Cerebellum (tissue), 4 donors: ENCODE measurements at places on chromosomes 1 and 21.
A peak's percentile ranks its signal among the peaks of the same experiment; 100 is the strongest.

DNA sequence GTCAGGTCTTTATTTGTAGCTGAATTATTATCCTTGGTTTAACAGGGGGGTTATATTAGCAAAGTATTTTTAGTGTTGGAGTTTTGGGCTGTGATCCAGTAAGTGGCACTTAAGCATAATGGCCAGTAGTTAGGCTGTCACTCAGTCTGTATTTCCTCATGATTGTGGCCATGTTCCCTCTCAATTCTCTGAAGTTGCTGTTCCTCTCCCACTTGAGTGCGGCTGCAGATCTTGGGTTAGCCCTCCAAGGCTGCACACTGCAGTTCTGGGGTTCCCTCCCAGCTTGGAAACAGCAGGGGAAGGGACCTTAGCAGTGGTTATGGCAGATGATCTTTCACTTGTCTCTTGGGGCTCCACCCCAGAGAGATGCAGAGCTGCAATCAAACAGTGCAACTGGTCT, 23.2 kb upstream of the DENND1B start:
- DNase-seq, result no peak

DNA sequence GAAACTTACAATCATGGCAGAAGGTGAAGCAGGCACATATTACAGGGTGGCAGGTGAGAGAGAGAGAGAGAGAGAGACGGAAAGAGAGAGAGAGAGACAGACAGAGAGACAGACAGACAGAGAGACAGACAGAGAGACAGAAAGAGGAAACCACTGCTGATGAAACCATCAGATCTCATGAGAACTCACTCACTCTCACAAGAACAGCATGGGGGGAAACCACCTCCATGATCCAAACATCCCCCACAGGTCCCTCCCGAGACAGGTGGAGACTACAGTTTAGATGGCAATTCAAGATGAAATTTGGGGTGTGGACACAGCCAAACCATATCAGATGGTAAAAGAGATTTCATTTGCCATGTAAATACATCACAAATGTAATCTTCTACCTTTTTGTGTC, 708.1 kb downstream of the MRPL39 start:
- DNase-seq, result no peak

GRCh38 chr1:226419284-226420029, 11.6 kb upstream of the PARP1 start:
- DNase-seq, result no peak

DNA sequence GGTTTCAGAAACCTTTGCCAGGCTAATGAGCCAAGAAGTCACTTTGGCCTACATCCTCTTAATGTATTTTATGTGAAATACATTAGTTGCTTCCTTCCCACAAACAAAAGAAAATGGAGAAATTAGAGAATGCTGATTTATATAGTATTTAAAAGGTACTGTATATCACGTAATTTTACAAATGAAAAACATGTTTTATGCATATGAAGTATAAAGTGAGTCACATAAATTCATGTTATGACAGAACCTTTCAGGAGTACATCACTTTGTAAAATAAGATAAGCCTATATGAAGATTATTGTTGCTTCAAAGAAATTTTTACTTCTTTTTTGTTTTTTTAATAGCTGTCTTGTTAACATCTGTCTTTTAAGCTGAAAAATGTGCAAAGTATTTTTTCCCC, 4.6 kb downstream of the DR1 start:
- no peak for DNase-seq

DNA sequence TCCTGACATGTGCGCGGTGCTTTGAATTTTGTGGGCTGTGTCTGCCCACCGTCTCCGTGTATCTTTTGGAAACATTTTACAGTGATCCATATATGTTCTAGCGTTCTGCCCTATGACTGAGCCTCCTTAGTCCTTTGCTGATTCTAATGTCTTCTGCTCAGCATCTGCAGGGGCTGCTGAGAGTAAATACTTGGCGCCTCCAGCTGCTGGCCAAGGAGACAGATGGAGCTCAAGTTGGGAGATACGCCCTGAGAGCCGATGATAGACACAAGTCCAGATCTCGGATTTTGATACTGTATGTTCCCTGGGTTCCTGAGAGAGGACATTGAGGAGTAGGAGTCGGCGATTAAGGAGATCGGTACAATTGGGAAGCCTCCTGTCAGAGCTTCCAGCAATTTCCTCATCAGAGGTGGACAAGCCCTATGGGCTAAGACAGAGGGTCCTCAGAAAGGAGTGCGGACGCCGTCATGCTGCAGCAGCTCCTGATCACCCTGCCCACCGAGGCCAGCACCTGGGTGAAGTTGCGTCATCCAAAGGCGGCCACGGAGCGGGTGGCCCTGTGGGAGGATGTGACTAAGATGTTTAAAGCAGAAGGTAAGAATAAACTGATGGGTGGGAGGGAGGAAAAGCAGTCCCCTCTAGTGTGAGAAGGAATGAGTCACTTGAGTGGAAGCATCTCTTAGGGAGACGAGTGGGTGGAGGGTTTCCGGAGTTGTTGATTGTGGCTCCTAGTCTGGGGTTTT, 390 bp downstream of the ZFP69B start:
- DNase-seq, result no peak

DNA sequence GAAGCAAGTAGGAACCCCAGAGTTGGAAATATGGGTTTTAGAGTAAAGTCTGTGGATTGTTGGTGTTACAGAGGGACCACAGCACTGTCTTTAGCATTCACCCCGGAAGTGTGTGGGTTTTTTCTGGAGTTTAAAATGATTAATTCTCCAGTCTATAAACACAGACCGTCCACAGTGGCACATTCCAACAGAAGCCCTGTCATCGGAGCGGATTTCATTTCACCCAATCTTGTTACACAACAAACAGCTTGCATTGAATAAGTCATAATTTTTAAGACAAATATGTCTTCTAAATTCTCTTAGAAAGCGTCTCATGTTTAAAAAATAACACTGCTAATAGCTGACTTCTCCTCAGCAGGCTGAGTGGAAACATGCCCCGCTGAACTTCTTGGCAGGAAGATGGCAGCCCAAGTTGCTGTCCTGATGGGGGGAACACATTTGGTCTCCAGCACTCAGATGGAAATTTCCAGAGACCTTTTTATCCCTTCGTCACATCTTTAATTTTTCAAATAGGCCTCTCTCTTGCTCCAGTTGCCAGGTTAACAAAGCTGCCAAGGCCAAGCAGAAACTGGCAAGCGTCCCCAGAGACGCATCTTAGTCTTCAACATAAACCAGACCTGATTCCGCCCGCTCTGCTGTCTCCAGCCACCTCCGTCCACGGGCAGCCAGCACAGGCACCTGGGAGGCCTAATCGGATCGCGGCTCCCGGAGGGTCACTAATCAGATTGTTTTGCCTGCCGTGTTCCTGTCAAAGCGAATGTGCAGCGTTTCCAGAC, 28.8 kb upstream of the SLC19A1 start:
- peak; percentile 56 for DNase-seq

DNA sequence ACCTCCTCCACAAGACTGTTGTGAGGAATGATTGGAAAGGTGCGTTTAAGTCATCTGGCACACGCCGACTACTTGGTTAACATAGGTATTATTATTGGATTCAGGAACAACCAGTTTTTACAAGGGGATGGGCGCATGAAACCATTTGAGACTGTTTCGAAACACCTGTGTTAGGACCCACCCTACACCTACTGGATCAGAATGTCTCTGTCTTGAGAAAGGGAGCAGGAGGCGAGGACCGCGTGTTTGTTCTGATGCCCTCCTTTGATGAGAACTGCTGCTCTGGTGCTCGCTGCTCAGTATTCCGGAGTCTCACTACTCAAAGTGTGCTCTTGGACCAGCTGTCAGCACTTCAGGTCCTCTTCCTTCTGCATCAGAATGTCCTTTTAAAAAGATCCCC, 7.3 kb downstream of the H6PD start:
- no peak for DNase-seq

- DNase-seq, result no peak
Measured at GRCh38 chr21:30652891-30653290, 10.2 kb downstream of the KRTAP20-3 start.
